ENCODE measurements at places on chromosomes 5 and 9.

GRCh38 chr9:87256973-87257372, 240.7 kb upstream of the DAPK1 start:
- no peak for DNase-seq

GRCh38 chr9:33988219-33988890, 60.3 kb downstream of the UBAP2 start:
- no peak for DNase-seq

DNA sequence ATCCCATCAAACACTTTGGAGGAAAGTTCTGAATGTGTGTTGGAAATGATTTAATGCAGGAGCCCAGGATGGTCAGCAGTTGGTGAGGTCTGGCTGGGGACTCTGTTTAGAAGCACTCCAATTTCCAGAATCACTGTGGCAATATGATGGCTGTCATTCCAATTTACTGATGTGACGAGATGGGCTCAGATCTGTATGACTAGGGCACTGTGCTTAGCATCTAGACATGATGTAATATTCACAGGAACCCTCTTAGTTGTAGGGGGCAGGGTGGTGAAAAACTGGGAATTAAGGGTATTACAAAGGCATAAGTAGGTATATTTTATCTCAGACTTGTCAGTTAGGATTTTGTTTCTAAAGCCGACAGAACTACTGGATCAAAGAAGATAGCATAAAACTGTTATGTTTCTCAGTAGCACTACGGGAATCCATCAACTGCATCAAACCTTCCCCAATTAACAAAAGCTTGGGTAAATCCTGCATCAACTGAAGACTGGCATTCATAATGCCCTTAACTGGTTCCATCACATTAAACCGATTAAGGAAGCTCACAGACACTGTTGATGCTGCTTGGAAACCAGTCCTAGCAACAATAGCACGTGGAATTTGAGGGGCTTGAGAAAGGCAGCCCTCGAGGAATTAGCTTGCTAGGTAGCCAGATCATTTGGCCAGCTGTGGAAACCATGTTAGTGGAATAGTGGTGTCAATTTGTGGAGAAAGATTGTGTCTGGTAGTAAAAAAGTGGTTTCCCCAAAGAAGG, 86.1 kb downstream of the SV2C start:
- DNase-seq = peak; percentile 77

GRCh38 chr5:80225189-80225933, 30.5 kb downstream of the SERINC5 start:
- DNase-seq = no peak

GRCh38 chr5:160185626-160186360, 43.5 kb upstream of the FABP6 start:
- no peak for DNase-seq
